SJCRH30 (cell line): ENCODE measurements at places on chromosomes 11 and 22. TPM values are rescaled to one million over a fixed set of nuclear protein-coding genes. Genes with fewer than 3 reads are reported as not detected.

Gene SPON1
- total RNA-seq: not detected in 2 replicates

Gene PSMD13
- 127 and 131 TPM in 2 replicates for total RNA-seq

Gene OR52N4
- not detected in 2 replicates for total RNA-seq

Gene MUC2
- 0.06 and 0.08 TPM in 2 replicates for total RNA-seq

Gene SCGB2A2
- total RNA-seq: not detected in 2 replicates

Gene RPUSD4
- total RNA-seq: 23.5 and 26.6 TPM in 2 replicates

Gene APLNR
- 0.08 and 0.13 TPM in 2 replicates for total RNA-seq

Gene TRIM51G
- not detected in 2 replicates for total RNA-seq

Gene GPR152
- total RNA-seq: not detected in 2 replicates

Gene LRRC4C
- total RNA-seq: 0.06 TPM in 1 of 2 replicates, not detected in the other

Gene PDE3B
- total RNA-seq: 23.5 and 26.0 TPM in 2 replicates

Gene FOLR3
- not detected in 2 replicates for total RNA-seq

Gene CLTCL1
- total RNA-seq: 7.1 and 7.5 TPM in 2 replicates

Gene SLC29A2
- 2.6 TPM in 2 replicates for total RNA-seq

Gene SLC22A8
- not detected in 2 replicates for total RNA-seq

Gene ZP1
- not detected in 2 replicates for total RNA-seq

Gene DAGLA
- total RNA-seq: 2.1 and 2.5 TPM in 2 replicates

Gene C11orf42
- not detected in 2 replicates for total RNA-seq

Gene HTR3B
- not detected in 2 replicates for total RNA-seq

Gene GPHA2
- not detected in 2 replicates for total RNA-seq

Gene GAS2
- total RNA-seq: 3.7 and 4.4 TPM in 2 replicates

Gene APOA5
- total RNA-seq: not detected in 2 replicates

Gene C22orf42
- total RNA-seq: not detected in 2 replicates

Gene TBX10
- total RNA-seq: not detected in 2 replicates

Gene FAM111B
- total RNA-seq: 58.3 and 69.9 TPM in 2 replicates

Gene ARHGAP8
- 19.4 and 32.4 TPM in 2 replicates for total RNA-seq

Gene UBASH3B
- total RNA-seq: 0.38 TPM in 2 replicates

Gene OR9I1
- not detected in 2 replicates for total RNA-seq

Gene OR5P2
- not detected in 2 replicates for total RNA-seq

Gene HOATZ
- not detected in 2 replicates for total RNA-seq

Gene GRM5
- total RNA-seq: 0.03 and 0.04 TPM in 2 replicates

Gene SCN3B
- total RNA-seq: 2.1 and 2.5 TPM in 2 replicates

Gene MN1
- 36.1 and 36.6 TPM in 2 replicates for total RNA-seq

Gene MYOD1
- 675 and 679 TPM in 2 replicates for total RNA-seq

Gene TIMP3
- total RNA-seq: 33.0 and 35.0 TPM in 2 replicates

Gene F2
- 0.06 and 0.15 TPM in 2 replicates for total RNA-seq

Gene PLAAT4
- 0.18 and 0.38 TPM in 2 replicates for total RNA-seq

Gene LMNTD2
- total RNA-seq: 0.43 and 0.51 TPM in 2 replicates

Gene LYVE1
- not detected in 2 replicates for total RNA-seq

Gene MUC15
- not detected in 2 replicates for total RNA-seq

Gene ROM1
- total RNA-seq: 0.46 and 0.51 TPM in 2 replicates
